ENCODE measurements at places on chromosomes 3 and 15.

DNA sequence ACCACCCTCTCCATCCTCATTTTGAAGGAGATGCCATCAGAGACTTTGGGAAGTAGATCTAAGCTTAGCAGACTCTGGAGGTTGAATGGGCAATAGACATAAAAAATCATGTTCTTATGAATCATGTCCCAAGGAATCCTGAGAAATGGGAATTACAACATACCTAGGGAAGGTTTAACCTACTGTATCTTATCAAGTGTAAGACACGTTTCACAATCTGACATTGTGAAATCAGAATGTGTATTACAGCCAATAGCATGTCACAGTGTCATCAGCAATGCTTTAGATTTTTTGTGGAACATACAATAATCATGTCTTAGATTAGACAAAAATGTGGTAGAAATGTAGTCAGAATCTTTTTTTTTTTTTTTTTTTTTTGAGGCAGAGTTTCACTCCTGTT lies 332.4 kb upstream of the TLE3 start:
- no peak for DNase-seq

GRCh38 chr3:29468187-29468586 lies 187.3 kb downstream of the RBMS3 start:
- DNase-seq = no peak

DNA sequence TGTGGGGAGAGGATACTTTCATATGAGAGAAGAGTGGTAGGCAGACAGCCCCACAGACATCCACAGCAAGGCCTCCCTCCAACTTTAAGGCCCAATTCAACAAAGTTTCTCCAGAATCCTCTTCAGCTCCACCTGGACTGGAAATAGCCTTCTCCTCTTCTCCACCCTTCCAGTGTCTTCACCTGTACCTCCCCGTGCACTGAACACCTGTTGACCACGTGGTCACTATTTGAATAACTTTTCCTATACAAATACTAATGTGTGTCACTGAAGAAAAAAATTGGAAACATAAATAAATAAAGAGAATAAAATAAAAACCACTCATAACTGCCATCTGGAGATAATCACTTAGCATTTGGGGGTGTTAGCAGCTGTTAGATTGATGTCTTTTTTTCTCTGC lies 52.9 kb downstream of the CCNL1 start:
- DNase-seq = no peak

DNA sequence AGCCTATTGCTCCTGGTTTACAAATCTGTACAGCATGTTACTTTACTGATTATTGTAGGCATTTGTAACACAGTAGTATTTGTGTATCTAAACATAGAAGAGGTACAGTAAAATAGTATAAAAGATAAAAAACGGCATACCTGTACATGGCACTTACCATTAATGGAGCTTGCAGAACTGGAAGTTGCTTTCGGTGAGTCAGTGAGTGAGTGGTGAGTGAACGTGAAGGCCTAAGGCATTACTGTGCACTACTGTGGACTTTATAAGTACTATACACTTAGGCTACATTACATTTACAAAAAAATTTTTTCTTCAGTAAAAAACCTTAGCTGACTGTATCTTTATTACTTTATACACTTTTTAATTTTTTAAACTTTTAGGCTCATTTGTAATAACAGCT lies 90.9 kb downstream of the RAP2B start:
- DNase-seq = no peak

Measured in SIG-M5 (cell line).